ENCODE measurements at places on chromosomes 13 and 19.

GRCh38 chr19:40717880-40718773 is 1.2 kb downstream of the ITPKC start:
- H3K27me3 ChIP-seq: no peaks in the 10 kb centered on the region
- peak overlapping the region; percentile 89 for H3K4me3 ChIP-seq
- DNase-seq: no peak
- peaks cover 3% of the 10 kb centered on the region for H3K36me3 ChIP-seq
- H3K4me1 ChIP-seq: peaks cover 70% of the 10 kb centered on the region

- H3K36me3 ChIP-seq: no peaks in the 10 kb centered on the region
- no peak for DNase-seq
- no peak overlapping the region for H3K4me3 ChIP-seq
- H3K27me3 ChIP-seq: peaks cover 23% of the 10 kb centered on the region
Observed at GRCh38 chr13:102561933-102562332, 34.9 kb upstream of the TPP2 start.

DNA sequence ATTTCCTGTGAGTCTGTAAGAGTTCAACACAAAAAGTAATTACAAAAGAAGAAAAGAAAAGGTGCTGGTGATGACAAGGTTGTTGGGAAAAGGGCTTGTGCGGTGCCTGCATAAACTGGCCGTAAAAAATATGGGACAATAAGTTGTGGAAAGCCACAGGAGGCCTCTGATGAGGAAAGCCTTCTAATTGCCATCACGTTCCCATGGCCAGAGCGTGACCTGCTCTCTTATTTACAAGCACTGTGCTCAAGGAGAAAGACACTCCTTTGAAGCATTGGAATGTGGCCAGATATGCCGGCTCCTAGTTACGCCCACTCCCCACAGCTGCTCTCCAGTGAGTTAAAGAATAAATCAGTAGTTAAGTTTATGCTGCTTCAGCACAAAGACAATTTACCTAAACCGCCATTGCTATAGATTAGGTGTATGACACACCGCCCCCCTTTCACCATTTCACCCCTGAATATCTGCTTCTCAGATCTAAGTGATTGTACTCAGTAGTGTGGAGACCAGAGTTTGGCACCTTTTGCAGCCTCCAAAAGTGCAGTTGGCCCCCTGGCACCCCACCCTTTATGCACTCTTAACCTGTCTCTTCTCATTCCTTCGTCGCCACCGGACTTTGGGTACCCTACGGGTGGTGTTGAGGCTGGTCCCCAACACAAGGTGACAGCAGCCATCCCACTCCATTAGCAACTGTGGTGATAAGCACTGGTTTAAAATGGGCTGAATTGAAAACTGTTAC is 8.1 kb upstream of the PGLYRP1 start:
- H3K36me3 ChIP-seq: no peaks in the 10 kb centered on the region
- H3K27ac ChIP-seq: no peak overlapping the region
- no peak for DNase-seq
- peaks cover 6% of the 10 kb centered on the region for H3K27me3 ChIP-seq
- peaks cover 13% of the 10 kb centered on the region for H3K4me1 ChIP-seq

DNA sequence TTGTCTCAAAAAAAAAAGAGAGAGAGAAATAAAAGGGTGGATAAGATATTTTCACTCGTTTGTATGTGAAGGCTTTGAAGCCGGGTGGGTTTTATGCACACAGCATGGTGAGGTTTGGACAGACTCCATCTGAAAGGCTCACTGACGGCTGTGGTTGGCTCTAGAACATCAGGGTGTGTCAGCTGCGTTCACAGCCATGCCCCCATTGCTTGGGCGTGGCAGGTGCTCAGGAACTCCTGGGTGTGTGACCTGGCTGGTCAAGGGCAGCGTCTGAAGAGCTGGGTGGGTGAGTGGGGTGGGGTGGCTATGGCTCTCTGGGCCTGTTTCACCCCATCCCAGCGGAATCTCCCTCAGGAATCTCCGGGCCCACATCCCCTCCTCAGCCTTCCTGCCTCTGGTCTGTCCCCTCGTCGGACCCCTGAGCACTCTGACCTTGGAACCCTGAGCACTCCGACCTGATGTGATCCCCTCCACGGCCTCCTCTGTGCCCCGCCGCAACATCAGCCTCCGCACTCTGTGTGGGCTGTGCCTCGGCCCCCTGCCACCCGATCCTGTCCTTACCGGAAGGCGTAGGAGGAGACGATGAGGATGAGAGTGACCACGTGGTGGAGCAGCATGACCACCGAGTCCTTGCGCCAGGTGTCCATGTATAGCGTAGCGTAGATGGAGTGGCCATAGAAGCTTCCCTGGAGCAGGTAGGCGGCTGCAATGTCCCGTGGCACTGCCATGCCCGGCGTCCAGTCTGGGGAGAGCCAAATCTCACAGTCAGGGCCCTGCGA is 12.2 kb downstream of the CERS1 start:
- H3K27ac ChIP-seq: no peak overlapping the region
- no peak overlapping the region for H3K4me3 ChIP-seq
- H3K4me1 ChIP-seq: no peaks in the 10 kb centered on the region
- no peaks in the 10 kb centered on the region for H3K27me3 ChIP-seq
- no peaks in the 10 kb centered on the region for H3K36me3 ChIP-seq

DNA sequence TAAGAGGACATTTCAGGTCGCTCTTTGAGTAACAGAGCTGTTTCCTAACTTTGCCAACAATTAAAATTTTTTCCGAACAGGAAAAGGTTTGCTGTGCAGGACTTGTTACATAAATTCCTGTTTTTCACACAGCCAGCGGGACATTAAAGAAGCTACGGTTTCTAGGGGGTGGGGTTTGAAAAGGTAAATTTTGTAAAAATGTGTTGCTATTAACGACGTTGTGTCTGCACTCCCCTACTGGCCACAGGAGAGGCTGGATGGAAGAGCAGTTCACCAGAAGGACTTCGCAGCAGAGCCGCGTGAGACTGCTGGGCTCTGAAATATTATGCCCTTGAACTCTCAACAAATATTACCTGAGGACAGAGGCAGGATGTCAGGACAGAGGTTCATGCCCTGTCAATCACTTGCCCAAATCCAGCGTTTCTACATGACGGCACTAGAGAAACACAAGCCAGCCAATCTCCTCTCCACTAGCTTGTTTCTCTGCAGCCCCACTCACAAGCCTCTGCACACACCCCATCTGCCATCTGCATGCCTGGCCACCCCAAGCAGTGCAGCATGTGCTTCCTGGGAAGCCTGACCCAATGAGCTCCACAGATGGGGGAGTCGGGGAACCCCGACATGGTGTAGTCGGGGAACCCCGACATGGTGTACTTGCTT is 102.0 kb downstream of the FOXO1 start:
- peaks cover 80% of the 10 kb centered on the region for H3K4me1 ChIP-seq
- H3K36me3 ChIP-seq: peaks cover 14% of the 10 kb centered on the region
- no peaks in the 10 kb centered on the region for H3K27me3 ChIP-seq
- peak overlapping the region; percentile 29 for H3K27ac ChIP-seq
- H3K4me3 ChIP-seq: no peak overlapping the region
